ENCODE measurements at places on chromosomes 2 and 18.

DNA sequence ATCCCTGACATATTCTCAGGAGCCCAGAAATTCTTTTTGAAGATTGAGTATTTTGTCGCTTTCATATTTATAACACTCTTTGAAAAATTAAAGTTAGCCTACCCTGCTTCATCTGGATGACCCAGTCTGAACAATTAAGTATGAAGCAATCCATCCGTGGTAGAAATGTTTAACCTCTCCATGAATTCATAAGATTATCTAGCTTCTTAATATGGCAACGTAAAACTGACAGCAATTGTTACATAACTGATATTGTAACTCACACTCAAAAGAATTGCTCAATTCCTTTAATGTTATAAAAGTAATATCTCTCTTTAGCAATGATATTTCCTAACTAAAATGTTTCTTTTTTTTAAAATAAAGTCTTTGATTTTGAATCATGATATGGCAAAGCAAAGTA is 7.2 kb upstream of the ABCA12 start:
- DNase-seq, result no peak

DNA sequence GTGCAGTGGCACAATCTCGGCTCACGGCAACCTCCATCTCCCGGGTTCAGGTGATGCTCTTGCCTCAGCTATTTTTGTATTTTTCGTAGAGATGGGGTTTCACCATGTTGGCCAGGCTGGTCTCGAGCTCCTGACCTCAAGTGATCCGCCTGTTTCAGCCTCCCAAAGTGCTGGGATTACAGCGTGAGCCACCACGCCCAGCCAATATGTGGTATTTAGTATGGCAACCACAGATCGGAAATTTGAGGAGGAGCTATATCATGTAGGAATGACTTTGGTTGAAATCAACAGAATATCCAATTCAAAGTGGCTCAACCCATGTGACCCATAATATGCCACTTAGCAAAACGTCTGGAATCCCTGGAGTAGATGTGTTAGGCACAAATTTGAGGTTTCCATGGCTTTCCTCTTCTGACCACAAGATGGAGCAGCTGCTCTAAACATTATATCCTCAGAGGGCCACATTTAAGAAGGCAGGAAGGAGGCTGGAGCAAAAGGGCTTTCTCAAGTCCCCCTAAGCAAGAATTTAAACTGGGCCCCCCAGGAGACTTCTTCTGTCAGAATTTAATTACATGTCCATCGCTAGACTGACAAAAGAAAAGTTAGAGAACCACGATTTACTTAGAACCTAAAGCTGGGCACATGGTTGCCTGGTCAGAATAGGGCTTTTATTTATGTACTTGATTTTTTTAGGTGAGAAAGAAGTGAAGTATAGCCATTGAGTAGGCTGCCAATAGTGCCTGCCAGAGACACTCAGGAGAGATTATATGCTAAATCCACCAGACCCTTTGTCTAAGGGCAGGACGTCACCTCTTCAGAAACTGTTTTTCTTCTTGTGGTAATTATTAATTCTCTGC is 49.6 kb upstream of the ITSN2 start:
- peak; percentile 65 for DNase-seq

GRCh38 chr2:8137801-8138200 is 544.1 kb upstream of the ID2 start:
- DNase-seq, result no peak

DNA sequence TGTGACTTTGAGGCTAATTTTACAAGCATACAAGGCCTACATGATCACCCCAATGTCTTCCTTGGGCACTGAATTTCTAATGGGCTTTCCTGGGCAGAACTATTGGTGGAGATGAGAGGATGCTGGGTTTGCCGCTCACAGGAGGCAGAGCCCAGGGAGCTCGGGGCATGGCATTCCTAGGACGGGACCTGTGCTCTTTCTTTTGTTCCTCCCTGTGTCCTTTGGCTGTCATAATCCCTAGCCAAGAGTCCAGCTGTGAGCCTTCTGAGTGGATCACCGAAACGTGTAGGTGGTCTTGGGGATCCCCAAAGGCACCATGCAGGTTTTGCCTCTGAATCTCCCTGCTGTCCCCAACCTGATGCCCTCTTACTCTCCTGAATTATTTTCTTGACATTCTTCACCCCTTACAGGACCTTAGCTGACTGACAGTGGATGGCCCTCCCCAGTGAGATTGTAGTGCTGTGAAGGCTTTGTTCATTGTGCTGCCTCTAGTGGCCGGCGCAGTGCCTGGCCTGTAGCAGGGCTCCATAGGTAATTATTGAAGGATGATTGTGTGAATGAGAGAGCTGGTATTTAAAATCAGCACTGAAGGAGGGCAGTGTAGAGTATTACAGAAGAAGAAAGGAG is 221.9 kb downstream of the ZNF407 start:
- DNase-seq, result peak; percentile 14

DNA sequence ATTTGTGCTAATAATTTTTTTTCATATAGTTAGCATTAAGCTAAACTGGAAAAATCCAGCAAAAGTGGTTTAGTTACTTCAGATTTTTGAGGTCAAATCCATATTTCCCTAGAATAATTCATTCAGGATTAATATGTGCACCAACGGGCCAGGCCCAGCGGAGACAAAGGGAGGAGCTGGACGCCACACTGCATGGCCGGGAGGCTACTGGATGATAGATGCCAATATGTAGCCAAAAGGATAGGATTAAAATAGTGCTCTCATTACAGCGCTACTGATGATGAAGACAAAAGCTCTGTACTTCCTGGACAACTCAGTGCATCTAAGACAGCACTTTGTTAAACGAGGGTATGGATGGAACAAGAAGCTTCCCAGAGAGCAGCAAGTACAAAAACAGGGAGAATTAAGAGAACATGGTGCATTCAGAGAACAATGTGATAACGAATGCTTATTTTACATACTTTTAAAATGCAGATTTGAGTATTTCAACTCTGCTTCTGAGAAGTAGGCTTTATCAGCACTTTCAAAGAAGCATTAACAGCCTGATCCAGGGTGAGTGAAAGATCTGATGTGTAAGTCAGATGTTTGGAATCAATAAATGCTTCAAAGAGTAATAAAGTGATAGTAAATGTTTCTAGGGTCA is 39.8 kb downstream of the PPP4R1 start:
- no peak for DNase-seq

DNA sequence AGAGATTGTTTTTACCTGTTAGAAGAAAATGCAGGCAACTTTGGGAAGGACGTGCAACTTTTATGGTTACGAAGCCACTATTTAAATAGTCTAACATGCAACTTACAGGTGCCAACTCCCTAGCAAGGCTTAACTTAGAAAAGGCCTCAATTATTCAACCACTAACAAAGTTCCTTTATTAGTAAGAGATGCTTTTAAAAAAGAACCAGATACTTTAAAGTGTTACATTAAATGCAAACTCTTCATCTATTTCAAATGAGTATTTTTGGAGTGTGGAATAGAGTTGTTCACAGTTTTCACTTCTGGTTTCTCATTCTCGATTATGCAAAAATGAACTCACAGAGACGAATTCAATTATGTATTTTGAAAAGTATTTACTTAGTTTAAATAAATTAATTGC is 51.7 kb downstream of the PELI1 start:
- no peak for DNase-seq

DNA sequence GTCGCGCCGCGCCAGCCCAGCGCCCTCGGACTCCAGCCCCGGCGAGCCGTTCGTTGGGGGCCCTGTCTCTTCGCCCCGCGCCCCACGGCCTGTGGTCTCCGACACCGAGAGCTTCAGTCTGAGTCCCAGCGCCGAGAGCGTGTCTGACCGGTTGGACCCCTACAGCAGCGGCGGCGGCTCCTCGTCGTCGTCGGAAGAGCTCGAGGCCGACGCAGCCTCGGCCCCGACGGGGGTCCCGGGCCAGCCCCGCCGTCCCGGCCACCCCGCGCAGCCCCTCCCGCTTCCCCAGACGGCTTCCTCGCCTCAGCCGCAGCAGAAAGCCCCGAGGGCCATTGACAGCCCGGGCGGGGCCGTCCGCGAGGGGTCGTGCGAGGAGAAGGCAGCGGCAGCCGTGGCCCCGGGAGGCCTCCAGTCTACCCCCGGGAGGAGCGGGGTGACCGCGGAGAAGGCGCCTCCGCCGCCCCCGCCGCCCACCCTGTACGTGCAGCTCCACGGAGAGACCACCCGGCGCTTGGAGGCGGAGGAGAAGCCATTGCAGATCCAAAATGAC is 1.4 kb downstream of the PHLPP1 start:
- peak; percentile 45 for DNase-seq

Measured in activated CD4-positive, alpha-beta T cell treated with anti-CD3 and anti-CD28 coated beads, Interleukin-2, Interleukin-6, amounts not matched to agents 100 ng/mL and 50 ng/mL, durations not matched to agents 16 hours and 8 hours (primary cell).